ENCODE measurements at places on chromosomes 16 and 17.

GRCh38 chr17:49381033-49381432 is 19.0 kb upstream of the ZNF652 start:
- DNase-seq = no peak

DNA sequence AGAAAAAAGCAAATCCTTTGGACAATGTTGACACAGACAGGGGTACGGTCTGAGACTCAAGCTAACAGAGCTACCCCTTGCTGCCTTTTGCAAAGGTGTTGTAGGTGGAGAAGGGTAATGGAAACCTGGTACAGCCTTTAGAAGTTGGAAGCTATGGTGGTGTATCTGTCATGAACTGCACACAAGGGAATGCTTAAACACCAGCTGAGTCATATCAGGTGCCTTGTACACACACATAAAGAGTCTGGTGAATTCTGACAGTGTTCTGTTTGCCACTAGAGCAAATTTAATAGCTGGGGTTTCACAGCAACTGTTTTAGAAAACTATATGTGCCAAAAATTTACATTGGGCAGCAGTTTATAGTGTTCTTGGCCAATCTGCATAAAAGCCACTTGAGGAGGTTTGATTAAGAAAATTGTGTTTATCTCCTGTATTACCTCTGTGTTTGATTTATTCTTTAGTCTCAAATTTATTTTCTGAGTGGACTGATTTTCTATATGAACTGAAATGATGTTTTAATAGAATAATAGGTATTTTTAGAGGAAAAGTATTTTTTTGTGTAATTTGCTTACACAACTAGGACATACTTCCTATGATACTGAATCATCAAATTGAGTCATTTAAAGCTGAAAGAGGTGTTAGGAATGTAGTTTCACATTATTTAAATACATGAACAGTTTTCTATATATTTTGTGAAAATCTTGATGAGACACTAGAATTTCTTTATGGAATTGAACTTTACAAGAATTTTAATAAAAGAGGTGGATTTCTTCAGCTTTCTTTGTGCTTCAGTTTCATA is 136.9 kb downstream of the MAP2K6 start:
- DNase-seq = no peak

- no peak for DNase-seq
These were observed 87.4 kb upstream of the NKD1 start for GRCh38 chr16:50460538-50461399.

GRCh38 chr17:79681628-79682261 is 49.0 kb upstream of the ENPP7 start:
- DNase-seq = no peak

DNA sequence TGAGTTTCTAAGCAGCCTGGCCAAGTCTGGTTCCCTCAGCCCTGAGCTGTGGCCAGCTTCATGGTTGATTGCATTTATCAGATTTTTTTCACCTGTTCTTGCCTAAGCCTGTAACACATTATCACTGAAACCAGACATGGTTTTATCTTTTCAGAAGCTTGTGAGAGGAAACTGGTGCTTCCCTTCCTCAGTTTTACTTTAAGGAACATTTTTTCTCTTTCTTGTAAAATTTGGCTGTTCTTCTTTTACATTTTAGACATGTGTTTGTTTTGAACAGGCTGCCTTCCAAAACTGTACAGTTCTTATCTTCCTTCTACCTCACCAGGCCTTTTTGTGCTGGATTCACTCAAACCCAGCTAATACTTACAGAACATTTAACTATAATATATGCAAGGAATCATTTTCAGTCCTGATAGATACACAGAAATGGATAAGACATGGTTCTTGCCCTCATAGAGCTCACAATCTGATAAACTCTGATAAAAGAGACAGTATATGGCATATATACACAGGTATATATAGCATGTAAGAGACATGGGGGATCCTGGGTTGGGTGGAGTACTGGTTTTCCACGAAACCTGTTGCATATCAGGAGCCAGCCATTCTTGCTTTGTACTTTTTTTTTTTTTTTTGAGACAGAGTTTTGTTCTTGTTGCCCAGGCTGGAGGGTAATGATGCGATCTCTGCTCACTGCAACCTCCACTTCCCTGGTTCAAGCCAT is 44.5 kb downstream of the ZNRF1 start:
- no peak for DNase-seq

- DNase-seq = no peak
These were observed 2.3 kb upstream of the ITGA3 start for GRCh38 chr17:50053654-50053960.
